HT1080 (cell line): ENCODE measurements at places on chromosomes 6 and 20. TPM values are rescaled to one million over a fixed set of nuclear protein-coding genes. Genes with fewer than 3 reads are reported as not detected.

DNA sequence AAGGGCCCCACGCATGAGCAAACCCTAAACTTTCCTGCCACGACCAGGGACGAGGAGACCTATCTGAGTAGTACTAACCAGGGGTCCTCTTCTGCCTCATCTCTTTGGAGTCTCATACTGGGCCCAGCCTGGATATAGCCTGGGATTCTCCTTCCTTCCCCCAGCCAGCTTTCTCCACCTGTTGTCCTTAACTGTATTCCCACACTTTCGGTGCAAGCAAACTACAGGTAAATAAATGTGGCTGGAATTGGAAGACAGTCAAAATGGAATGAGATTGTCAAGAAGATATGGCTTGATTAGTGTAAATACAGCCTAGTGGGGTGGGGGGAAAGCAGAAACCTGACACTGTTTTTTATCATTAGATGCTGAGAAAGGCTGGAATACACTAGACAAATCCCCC, 23.5 kb upstream of the LY86 start:
- no peak for DNase-seq

DNA sequence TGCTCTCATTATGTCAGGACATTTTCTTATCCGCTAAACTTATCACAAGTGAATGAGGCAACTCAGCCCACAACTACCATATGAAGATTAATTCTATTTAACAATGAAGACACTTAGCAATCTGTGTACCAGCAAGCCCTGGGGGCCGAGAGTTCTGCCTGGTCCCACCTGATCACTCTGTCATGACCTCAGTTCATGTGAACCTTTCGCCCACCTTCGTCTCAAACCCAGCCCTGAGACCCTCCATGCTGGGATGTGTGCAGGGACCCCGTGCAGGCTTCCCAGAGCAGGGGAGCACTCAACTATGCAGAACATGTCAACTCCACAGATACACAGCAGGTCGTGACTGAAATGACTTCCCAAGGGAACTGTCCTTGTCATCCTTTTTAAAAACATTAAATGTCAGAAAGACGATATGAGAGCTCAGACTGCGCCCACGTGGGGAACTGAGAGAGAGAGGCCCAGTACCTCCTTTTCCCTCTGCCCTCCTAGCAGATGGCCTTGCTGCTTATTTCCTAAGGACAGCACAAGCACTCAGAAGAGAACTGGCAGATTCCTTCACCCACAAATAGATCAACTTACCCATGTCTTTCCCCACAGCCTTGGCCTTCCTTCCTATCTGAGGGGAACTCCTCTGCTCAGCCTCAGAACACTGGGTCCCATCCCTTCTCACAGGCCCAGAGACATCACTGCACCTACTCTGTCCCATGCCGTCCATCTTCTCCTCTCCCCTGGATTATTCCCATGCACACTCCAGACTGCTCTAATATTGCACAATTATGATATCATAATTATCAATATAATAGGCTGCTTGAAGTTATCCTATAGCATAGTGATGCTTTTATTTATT, 11.5 kb downstream of the ABHD12 start:
- DNase-seq: no peak

DNA sequence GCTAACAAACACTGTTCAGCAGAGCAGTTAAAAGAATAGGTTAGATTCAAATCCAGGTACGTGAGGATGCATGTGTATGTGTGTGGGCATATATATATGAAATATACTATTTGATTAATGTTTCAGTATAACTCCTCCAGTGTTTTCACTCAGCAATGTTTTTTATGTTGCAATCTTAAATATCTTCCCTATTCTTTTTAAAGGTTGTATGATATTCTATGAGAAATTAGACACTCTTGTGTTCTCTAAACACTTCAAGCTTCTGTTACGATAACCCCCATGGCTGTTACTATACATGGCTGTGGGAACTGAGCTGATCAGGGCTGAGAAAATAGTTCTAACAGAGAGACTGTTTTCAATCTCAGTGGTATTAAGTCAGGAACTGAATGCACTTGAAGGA, 421.0 kb downstream of the CBLN4 start:
- no peak for DNase-seq

DNA sequence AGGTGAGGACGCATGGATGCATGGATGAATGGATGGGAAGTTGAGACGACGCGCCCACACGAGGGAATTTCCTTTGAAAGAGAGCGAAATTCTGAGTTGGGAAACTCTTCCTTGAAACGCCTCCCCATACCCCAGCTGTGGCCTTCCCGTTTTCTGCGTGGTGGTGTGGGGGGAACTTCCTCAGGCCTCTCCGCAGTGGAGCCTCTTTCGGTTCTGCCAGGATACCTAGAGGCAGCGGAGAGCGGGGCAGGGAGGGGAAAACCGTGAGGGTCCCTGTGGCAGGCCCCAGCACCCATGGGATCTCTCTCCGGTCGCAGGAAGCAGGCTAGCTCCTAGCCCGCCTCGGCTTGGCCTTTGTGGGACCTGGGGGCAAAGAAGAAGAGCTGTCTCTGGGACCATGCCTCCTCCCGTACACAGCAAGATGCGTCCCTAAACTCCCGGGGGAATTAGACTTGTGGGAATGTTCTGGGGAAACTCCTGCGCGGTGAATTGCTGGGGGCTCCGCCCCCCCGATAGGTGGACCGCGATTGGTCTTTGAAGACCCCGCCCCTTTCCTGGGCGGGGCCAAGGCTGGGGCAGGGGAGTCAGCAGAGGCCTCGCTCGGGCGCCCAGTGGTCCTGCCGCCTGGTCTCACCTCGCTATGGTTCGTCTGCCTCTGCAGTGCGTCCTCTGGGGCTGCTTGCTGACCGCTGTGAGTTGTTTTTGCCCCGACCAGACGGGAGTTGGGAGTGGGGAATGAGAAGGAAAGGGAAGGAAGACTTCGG, at the start of gene CD40:
Gene CD40, plus strand, starts transcription at position 611 of the 764 bp plus-strand sequence. Its CDS starts 30 bp downstream, at position 641.
- DNase-seq: peak; percentile 29

DNA sequence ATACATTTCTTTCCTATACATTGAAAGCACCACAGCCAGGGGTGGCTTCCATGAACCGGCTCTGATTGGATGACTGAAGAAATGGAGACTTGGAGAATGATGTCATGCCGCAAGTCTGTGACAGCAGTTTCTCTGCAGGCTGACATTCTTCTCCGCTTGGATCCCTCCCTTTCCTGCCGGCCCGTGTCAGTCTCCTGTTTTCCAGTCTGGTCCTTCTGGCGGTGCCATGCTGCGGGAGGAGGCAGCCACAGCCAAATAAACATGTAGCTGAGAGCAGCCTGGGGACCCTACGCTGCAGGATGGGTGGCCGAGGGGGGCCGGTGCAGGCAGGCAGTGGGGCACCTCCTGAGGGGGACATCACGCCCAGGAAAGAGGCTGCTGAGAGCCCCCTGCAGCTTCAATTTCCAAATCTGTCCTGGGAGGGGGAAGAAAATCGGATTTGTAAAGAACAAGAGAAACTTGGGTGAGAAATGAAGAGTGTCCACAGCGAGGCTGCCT, 178.0 kb downstream of the TAF4 start:
- DNase-seq: no peak

DNA sequence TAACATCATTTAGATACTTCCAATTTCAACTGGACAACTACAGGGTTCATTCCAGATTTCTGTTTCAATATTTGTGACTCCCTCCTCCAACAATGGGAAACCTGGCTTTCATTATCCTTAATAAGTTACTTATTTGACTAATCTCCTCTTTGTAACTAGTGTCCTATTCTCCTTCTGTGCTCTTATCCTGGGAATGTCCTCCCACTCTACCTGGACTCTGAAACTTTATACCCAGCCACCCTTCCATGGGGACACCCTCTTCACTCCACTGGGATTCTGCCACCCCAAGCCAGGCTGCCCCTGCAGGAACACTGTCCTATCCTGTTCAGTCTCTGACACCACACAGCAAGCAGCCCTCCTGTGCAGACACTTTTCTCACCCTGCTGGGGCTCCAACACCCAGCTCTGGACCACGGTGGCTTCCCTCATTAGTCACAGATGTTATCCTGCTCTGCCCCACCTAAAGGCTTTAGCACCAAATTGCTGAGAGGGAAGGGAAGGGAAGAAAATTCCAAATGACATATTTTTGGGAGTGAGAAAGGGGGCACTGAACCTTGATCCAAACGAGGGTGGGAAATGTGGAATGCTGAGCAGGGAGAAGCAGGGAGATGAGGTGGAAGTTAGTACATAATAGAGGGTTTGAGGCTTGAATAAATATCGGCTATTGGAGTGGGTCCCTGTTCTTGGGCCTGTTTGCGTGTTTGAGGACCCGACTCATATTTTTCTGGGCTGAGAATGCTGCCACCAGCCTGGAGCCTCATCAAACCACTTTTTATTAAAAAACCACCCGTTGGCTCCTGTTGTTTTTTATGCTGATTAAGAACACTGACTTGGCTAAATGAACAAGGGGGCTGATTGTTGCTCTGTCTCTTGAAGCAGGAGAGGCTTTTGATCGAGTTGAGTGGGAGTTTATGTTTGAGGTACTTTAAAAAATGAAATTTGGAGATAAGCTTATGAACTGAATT, 54.0 kb upstream of the AKIRIN2 start:
- DNase-seq: peak; percentile 60

The PLN gene
- total RNA-seq: not detected in 2 replicates

DNA sequence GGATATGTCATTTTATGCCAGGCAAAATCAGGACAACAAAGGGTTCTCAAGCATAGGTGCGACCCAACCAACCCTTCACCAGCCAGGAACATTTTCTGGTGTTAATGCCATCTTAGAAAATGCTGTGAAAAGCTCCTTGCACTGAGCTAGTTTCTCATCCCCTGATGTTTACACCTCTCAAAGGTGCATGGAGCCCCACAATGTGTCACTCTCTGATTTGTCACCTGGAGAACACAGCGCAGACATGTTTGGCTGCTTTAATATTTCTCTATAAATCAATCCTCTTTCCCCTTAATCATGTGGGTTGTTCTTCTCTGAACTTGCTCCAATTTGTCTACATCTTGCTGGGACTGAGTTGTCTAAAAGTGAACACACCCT, 244.3 kb downstream of the TSHZ2 start:
- no peak for DNase-seq

DNA sequence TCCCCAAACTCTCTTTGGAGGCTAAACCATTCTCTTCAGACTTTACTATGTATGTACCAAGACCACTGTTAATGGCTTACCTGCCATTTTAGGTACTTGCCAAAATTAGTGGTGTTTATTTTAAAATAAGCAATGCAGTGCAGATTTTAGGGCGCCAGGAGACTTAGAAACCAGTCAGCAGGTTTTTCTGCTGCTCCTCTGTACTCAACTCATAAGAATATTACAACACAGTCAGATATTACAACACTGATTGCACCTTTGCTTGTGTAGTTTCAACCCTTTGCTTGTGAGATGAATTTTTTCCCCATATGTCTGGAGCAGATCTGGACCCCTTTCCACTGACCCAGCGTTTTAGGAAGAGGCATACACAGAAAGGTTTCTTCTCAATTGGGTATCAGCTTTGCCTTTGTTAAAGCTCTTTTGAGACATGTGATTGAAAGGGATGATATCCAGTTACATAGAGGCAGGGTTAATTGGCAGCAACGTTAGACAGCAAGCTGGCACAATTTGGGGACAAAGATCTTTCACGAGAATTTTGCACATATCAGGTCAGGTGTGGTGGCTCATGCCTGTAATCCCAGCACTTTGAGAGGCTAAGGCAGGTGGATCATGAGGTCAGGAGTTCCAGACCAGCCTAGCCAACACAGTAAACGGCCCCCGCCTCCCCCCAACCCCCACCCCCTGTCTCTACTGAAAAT, 6.2 kb downstream of the TTPAL start:
- no peak for DNase-seq

GRCh38 chr20:33282991-33283555, at the start of gene BPIFB1:
Gene BPIFB1 (plus strand): TSS chr20:33283214. CDS start chr20:33286074, 2,860 bp downstream.
- DNase-seq: no peak

DNA sequence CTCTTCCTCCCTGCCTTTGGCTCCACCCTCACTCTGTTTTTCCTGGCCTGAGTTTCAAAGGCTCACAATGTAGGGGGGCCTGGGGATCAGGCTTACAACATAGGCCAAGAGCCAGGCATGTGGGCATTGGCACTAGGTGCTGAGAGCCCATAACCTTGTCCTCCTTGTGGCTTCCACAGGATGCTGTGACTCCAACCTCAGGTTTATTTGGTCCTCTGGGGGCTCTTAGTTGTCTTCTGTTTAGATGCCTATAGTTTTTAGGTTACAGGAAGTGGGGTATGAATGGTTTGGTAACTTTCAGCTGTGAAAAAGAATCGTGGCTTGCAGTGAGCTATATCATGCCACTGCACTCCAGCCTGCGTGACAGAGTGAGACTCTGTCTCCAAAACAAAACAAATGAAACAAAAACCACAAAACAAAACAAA, 25.6 kb downstream of the MMP24 start:
- DNase-seq: no peak

The TFAP2D gene
- total RNA-seq: not detected in 2 replicates

- no peak for DNase-seq
These were observed 2.8 kb downstream of the HUS1B start for GRCh38 chr6:654136-654535.

GRCh38 chr6:40917603-40918002, 121.4 kb downstream of the UNC5CL start:
- DNase-seq: no peak

DNA sequence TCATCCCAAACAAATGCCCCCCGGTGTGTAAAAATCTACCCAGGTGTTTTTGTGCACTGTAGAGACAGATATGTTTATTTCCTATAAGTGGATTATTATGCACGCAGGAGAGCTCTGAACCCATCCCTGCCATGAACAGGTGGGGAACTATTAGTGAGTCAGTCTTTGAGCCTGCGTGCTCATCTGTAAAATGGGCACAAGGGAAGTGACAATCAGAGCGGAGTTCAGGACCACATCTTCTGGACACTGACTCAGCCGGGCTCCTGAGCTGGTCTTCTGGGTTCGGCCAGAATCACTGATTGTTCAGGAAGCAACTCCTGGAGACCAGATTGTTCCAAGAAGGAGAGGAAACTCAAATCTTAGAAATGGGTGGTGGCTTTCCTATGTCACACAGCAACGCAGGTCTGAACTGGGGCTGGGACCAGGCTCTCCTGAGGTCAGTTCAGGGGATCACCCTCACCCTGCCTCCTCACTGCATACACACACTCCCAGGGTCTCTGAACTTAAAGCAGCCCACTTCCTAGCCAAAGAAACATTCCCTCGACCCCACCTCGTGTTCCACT, 27.3 kb upstream of the TGM2 start:
- DNase-seq: no peak

The LST1 gene
- not detected in 2 replicates for total RNA-seq

DNA sequence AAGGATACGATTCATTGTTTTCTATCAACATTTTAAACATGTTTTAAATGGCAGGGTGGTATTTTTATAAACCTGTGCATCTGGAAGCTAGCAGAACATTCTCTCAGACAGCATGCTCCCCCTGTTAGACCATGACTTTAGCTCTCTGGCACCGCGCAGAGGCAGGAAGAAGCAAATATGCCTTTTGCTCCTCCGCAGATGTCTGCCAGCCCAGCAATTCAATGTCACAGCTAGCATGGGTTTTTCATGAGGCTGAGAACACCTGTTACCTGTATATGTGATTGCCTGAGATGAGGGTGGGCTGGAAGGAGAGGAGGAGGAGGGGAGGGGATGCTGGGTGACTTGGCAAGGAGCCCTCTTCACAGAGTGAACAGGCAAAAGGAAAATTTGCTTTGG, 6.7 kb downstream of the MTCH1 start:
- DNase-seq: no peak

The SERPINB1 gene
- total RNA-seq: 1.4 and 1.8 TPM in 2 replicates
